ENCODE measurements at places on chromosomes 7 and 10.
A peak's percentile ranks its signal among the peaks of the same experiment; 100 is the strongest.

DNA sequence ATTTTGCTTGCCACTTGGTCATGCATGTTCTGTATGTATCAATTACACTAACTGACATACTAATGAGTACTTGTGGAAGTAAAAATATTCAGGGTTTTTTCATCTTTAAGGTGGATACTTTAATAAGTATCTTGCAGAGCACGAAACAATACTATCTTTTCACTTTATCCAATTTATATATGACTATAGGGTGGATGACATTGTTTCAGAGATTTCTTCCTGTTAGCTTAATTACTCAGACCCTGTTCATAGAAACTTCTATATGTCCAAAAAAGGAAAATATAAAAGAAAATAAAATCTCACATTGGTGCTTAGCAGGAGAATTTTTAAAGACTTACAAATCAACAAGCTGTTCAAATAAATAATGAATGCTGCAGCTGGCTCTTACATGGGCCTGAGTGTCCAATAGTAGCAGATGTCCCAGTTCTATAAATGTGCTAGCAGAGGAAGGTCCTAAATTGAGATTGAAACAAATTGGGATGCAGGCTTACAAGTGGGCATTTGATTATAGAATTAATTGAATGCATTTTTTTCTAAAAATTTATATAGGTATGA lies 91.5 kb upstream of the THSD7A start:
- no peak overlapping the region for H3K27ac ChIP-seq
- no peaks in the 10 kb centered on the region for H3K4me1 ChIP-seq
- no peaks in the 10 kb centered on the region for H3K36me3 ChIP-seq
- DNase-seq = no peak
- no peaks in the 10 kb centered on the region for H3K27me3 ChIP-seq
- no peak overlapping the region for H3K4me3 ChIP-seq

DNA sequence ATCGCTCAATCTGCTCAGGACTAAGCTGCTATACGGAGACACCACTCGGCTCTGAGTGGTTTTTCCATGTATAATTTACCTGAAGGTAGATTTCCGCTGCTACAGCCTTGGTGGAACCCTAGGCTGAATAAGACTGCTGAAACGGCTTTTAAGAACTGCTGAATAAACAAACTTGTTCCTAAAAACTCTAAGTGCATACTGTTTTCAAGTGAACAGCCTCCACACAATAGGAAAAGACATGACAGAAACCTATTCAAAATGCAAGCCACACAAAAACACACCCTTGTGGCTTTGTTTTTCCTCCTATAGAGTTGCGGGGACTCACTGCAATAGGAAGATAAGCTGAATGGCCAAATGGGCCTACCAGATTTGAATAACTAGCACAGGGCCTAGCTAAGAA lies 117.2 kb downstream of the UBE2H start:
- H3K27me3 ChIP-seq = no peaks in the 10 kb centered on the region
- no peak overlapping the region for H3K27ac ChIP-seq
- peaks cover 53% of the 10 kb centered on the region for H3K36me3 ChIP-seq
- no peak for DNase-seq

GRCh38 chr7:137591421-137591837 lies 247.9 kb upstream of the PTN start:
- DNase-seq = no peak
- no peaks in the 10 kb centered on the region for H3K36me3 ChIP-seq
- H3K4me3 ChIP-seq = no peak overlapping the region
- H3K4me1 ChIP-seq = peaks cover 10% of the 10 kb centered on the region

- DNase-seq = peak; percentile 40
- H3K36me3 ChIP-seq = no peaks in the 10 kb centered on the region
- H3K27me3 ChIP-seq = peaks cover 72% of the 10 kb centered on the region
- H3K4me3 ChIP-seq = peak overlapping the region; percentile 23
- H3K4me1 ChIP-seq = no peaks in the 10 kb centered on the region
Observed at GRCh38 chr10:51073453-51074237, 642 bp upstream of the PRKG1 start.

- H3K27me3 ChIP-seq = no peaks in the 10 kb centered on the region
- H3K4me1 ChIP-seq = no peaks in the 10 kb centered on the region
- no peak overlapping the region for H3K27ac ChIP-seq
- no peaks in the 10 kb centered on the region for H3K36me3 ChIP-seq
- no peak overlapping the region for H3K4me3 ChIP-seq
Observed at GRCh38 chr10:77201135-77202106, 436.2 kb downstream of the KCNMA1 start.

DNA sequence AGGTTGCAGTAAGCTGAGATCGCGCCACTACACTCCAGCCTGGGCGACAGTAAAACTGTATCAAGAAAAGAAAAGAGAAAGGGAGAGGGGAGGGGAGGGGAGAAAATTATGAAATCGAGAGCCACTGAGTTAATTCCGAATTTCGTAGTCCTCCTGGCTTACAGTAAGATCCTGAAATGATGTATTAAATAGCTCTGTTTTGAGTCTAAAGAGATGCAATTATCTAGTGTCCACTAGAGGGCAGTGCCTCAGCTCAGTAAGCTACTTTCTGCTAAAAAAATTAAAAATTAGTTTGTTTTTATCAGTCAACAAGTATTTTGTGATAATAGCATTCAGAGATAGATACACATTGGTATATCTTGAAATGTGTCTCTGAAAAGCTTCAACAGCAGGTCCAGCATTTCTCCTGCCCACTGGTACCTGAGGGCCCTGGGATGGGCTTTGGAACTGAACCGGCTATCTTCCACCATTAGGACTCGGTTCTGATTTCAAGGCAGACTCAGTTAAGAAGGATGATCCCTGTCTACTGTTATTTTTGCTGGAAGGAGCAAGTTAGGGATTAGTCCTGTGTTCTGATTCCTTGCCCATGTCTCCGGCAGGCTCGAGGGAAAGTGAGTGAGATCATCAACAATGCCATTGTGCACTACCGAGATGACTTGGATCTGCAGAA lies 19.5 kb downstream of the TSPAN33 start:
- H3K27ac ChIP-seq = no peak overlapping the region
- H3K4me1 ChIP-seq = no peaks in the 10 kb centered on the region
- H3K4me3 ChIP-seq = no peak overlapping the region
- no peaks in the 10 kb centered on the region for H3K36me3 ChIP-seq

DNA sequence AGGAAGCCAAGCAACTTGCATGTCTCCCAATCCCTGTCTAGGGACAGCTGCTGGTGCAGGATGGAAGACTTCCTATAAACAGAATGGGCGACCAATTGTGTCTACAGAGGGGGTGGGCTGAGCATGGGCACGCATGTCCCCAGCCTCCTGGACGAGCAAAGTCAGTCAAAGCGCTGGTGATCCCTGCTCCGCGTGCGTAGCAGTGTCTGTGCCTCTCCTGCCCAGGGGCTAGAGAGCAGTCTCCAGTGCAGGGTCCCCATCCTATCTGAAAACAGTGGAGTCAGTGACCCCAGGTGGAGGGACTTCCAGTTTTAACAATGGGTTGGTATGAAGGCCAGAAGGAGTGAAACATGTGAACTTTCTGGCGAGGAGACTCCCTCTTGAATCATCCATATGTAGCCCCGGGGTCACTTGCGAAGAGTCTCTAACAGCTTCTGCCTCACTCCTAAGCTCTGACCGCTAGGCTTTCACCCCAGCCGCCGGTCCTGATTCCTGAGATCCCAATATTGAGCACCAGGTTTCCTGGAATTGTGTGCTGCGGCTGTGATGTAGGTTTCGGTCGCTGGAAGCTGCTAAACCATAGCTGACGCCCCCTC lies 714 bp upstream of the CASP2 start:
- no peak for DNase-seq
- H3K4me3 ChIP-seq = no peak overlapping the region

- H3K4me3 ChIP-seq = no peak overlapping the region
- no peaks in the 10 kb centered on the region for H3K27me3 ChIP-seq
- H3K36me3 ChIP-seq = no peaks in the 10 kb centered on the region
- H3K27ac ChIP-seq = no peak overlapping the region
- H3K4me1 ChIP-seq = no peaks in the 10 kb centered on the region
Observed at GRCh38 chr10:131049016-131049415, 262.5 kb downstream of the TCERG1L start.

DNA sequence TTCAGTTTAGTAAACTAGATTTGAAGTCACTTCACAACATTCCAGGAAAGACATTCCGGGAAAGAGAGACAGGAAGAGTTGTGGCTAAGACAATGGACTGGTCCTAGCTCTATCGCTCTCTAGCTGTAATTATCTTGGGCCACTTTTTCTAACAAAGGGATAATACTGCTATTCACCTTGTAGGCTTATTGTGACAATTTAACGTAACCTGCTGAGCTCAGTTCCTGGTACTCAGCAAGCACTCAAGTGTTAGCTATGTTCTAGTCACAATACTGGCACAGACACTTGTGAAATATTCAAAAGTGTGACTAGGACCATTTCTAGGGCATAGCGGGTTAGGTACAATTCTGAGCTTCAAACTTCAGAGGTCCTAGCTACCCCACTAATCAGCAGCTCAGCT lies 12.0 kb upstream of the NRCAM start:
- H3K27me3 ChIP-seq = no peaks in the 10 kb centered on the region
- H3K27ac ChIP-seq = no peak overlapping the region
- H3K4me3 ChIP-seq = no peak overlapping the region
- DNase-seq = no peak
- no peaks in the 10 kb centered on the region for H3K4me1 ChIP-seq
